Motor neuron (in vitro differentiated cells): ENCODE measurements at places on chromosomes 6 and 20. TPM values are rescaled to one million over a fixed set of nuclear protein-coding genes. Genes with fewer than 3 reads are reported as not detected.

- no peak for ATAC-seq
Observed at GRCh38 chr6:18039481-18039880, 52.0 kb upstream of the KIF13A start.

GRCh38 chr6:143677891-143678791, at the start of gene PHACTR2:
Gene PHACTR2, plus strand, starts transcription at chr6:143677965. Its CDS starts 199 bp downstream, at chr6:143678164.
- ATAC-seq, result peak; percentile 83

DNA sequence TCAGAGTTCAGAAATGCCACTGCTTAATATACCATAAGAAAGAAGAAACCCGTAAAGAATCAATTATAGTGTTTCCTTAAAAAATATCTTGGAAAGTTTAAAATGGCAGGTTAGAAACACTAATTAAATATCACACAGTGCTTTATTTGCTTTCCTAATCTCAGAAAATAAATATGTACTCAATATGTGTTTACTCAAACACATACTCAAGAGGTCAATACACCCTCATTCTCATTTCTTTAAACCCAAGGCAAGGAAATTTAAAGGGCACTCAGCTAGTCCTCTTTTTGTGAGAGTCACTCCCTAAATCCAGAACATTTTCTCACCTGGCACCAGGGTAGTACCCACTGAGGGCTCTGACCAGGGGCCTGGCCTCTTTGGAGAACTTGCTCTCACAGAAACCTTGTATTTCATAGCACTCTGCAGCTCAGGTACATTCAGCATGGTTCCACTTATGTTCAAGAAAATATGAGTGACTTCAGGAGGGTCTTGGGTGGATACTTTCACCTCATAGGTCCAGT, 38.2 kb downstream of the ROS1 start:
- no peak for ATAC-seq

Gene FKBP1C
- total RNA-seq, result 0.32 and 0.50 TPM in 2 replicates

DNA sequence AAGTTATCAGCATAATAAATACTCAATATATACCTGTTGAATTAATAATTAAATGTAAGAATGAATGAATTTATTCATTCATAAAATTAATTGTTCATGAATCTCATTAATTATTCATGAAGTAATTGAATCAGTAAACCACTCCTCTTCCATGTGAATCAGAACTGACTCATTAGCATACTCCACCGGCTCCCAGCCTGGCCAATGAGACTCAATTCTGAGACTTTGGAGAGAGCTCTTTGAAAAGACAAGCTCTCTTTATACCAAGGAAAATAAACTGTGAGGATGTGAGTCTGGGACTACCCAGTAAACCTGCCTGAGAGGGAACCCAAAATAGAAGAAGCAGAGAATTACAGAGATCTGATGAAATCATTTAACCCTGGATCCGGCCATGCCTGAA, 8.4 kb upstream of the SLC2A10 start:
- no peak for ATAC-seq

DNA sequence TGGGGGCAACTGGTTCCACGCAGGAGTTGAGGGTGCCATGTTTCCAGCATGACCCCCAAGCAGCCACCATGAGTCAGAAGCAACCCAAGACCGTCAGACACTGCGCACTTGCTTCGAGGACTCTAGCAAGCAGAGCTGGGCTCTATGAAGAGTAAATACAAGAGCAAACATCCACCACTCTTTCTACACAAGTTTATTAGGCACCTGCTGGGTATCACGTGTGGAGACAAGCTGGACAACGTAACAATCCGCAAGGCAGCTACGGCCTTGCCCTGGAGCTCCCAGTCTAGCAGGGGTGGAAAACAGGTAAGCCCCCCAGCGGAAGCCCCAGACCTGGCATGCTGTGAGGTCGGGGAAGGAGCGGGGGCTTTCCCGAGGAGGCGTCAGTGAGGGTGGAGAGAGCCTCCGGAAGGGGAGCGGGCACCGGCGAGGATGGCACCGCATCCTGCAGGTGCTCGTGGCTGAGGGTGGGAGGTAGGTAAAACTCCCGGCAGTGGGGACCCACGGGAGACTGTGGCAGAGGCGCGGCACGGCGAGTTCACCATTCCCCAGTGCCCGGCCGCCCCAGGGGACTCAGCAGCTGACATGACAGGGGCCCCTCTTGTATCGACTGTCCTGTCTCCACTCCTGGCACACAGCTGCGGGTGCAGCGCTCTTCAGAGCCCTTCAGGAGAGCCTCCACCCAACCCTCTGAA, 33.6 kb downstream of the GNAS-AS1 start:
- no peak for ATAC-seq

DNA sequence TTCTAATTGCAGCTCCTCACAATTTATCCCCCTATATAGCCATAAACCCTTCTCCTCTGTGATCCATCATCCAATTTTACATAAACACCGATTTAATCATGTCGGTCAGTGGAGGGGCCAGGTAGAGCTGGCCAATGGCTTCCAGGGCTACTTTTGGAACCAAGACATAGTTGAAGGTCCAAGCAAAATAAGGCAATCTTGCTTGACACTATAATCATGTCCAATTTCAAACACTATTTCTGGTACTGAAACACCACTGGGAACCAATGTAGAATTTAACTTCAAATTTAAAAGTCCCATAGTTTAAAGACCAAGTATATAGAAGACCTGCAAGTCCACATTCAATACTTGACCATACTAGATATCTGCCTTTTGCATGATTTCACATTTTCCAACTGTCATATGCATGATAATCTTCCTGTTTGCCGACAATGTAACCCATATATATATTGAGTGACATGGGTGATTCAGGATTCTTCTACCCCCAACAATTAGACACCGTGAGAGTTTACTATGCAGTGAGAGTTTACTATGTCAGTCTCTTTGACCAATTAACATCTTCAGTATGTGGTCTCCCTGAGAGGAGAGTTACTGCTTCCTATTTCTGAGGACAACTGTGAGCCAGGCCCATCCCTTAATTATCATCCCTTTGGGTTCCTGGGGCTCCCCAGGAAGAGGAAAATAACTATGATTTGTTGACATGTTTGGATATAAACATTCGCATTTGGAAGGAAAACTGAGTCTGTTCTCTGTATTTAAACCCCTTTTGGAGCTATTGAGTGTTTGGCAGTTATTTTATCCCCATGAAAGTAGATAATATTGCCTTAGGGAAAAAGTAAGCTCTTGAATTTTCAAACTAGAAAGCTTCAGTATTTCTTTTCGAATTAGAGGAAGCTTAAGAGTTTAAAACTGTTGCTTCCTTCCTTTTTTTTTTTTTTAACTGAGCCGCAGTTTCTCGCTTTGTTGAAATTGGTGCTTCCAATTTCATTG, 31.8 kb downstream of the SAMD3 start:
- no peak for ATAC-seq

DNA sequence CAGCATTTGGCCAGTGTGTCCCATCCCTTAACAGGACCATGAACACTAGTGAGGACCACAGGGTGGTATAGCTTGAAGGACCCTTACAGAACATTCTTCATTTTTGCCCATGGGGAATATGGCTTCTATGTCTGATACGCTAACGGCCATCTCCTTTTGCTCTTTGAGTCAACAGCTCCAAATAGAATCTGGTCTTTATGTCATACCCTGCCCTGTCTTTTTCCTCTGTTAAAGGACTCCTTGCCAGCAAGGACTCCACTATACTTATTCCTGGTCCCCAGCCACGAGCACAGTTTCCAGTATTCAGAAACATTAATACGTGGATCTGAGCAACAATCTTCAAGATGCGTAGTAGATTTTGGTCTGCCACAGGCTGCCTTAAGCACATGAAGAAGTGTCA, 22.5 kb downstream of the SERPINB1 start:
- ATAC-seq, result no peak

Gene NTSR1
- total RNA-seq, result 0.33 and 0.56 TPM in 2 replicates

Gene ARMH2
- not detected in 2 replicates for total RNA-seq
